Inflammatory macrophage treated with lipopolysaccharide for 1 hour (primary cell): ENCODE measurements at places on chromosomes 2 and 18.
A peak's percentile ranks its signal among the peaks of the same experiment; 100 is the strongest.

DNA sequence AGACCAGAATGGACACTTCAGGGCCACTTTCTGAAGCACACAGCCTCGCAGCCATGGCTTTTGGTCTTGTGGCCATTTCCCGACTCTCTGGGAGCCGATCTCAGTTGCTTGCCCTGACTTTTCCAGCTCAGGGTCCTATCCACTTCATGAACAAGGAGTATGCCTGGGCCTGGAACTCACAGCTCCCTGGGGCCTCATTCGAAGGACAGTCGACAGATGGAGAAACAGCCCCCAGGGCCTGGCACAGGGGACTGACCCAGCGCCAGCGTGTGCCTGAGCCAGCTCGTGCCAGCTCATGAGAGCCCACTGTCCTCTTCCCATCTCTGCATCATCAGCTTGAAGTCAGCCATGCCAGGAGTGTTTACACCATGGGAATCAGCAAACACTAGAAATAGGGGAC is 134.6 kb upstream of the GPC1 start:
- no peak for DNase-seq

GRCh38 chr2:204750389-204750788 is 205.1 kb downstream of the PARD3B start:
- DNase-seq: no peak

GRCh38 chr18:3710712-3711301 is 260.8 kb downstream of the TGIF1 start:
- peak; percentile 76 for DNase-seq

DNA sequence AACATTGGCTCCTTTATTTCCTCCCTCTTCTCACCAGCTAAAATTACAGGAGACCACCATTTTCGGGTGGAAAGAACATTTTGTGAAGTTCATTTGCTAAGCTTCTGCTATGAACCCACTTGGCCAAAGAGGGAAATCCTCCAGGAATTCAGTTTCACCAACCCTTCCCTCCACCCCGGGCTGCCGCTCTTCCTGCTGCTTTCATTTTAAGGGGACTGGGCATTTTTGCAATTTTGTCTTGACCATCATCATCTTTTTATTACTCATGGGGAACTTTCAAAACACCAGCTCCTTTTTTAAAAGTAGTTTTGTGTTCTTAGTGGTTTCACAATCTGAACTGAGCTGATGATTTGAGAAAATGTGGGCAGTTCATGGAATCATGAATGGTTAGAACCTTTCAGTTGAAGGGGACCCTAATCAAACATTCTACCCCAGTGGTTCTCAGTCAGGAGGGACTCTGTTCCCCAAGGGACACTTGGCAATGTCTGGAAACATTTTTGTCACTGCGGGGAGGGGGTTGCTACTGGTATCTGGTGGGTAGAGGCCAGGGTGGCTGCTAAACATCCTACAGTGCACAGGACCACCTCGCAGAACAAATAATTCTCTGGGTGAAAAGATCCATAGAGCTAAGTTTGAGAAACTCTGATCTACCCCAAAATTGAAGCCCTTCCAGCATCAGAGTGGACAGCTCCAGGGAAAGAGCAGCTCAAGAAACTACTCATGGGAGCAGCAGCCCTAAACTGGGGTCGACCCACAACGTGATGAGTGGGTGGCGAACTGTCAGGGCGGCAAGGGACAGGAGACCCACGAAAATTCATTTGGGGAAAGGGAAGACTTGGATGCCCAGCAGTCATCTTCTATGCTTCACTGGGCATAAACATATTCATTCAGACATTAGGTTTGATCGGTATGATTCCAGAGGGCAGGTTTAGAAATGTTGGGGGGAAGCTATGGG is 92.9 kb downstream of the ACKR3 start:
- DNase-seq: peak; percentile 38

GRCh38 chr18:13513021-13513420 is 213.3 kb downstream of the FAM210A start:
- DNase-seq: no peak

GRCh38 chr18:49411928-49412327 is 48.5 kb downstream of the DYM start:
- no peak for DNase-seq

GRCh38 chr2:207887500-207887899 is 117.8 kb upstream of the FZD5 start:
- no peak for DNase-seq

- no peak for DNase-seq
Observed at GRCh38 chr2:68918497-68918896, 34.2 kb downstream of the GKN2 start.

DNA sequence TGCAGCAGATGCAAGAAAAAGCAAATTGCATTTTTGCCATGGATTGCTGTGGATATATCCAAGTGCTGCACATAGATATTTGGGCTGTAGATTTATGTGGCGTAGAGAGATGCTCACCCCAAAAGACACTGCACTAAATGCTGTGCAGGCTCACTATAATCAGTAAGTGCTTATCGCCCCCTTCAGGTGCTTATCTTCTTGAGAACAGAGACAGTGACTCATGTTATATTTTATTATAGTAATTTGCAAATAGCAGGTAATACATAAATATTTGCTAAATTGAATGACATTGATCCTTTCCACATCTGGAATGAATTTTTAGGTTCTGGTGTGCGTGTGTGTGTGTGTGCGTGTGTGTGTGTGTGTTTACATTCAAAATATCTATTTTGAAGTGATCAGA is 36.8 kb upstream of the PLEKHM3 start:
- DNase-seq: peak; percentile 43

DNA sequence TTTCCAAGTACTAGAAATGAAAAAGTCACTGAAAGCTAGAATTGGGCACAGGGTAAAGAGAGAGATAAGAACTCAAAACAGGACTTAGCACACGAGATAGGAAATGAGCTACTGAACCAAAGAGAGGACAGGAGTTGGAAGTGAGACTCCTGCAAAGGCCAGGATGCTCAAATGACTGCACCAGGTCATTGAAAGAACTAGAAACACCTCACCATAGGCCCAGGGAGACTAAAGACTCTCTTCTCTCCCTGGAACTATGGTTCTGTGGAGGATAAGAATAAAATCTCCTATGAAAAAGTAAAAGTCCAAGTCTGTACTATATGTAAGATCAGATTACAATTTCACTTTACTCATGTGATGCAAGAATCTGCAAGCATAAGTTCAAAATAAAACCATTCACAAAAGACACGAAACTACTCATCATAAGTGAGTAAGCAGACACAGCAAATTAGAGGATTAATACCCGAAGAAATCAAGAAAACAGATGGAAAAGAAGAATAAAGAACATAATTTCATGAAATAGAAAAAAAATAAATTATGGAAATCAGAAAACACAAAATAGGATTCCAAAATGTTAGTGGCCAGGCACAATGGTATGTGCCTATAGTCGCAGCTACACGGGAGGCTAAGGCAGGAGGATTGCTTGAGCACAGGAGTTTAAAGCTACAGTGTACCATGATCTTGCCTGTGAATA is 6.5 kb downstream of the NBAS start:
- DNase-seq: no peak

DNA sequence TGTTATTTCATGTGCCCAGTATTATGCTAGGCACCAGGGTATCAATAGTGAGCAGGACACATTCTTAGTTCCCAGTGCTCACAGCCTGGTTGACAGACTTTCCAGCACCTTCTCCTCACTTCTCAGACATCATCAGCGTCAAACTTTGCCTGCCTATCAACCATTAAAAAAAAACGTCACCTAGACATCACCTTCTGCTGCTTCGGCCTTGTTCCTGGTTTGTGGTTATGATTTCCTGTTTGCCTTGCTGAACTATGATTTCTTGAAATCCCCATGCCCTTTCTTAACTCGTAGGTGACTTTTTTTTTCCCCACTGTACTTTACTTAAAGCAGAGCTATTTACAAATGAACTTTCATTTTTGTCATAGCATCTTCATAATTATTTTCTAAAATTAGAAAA is 60.4 kb upstream of the NABP1 start:
- DNase-seq: peak; percentile 49

- DNase-seq: no peak
Observed at GRCh38 chr2:24509425-24509824, 18.4 kb downstream of the NCOA1 start.

DNA sequence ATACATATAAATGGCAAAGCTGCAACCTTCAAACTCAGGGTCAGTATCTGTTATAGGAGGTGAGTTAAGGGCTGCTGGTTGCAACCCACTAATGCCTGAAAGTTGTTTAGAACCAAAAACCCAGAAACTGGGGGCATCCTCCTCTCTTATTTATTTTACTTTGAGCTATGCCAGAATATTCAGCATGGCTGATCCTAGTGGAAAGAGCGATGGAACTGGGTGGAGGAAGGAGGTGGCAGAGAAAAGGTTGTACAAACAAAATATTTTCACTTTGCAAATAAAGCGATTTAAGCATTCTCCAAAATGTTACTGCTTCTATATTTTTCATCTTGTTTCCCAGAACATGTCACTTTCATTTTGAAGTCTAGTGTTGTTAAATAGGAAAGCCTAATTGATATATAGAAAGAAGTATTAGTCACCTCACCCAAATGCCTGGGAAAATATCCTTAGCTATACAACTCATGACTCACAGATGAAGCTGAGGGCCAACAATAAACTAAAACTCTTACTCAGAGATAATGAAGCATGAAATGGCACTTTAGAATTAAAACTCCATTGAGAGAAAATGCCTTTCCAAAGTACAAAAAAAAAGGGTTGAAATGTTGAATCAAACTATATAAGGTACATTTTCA is 251.4 kb upstream of the UBE2E3 start:
- no peak for DNase-seq

DNA sequence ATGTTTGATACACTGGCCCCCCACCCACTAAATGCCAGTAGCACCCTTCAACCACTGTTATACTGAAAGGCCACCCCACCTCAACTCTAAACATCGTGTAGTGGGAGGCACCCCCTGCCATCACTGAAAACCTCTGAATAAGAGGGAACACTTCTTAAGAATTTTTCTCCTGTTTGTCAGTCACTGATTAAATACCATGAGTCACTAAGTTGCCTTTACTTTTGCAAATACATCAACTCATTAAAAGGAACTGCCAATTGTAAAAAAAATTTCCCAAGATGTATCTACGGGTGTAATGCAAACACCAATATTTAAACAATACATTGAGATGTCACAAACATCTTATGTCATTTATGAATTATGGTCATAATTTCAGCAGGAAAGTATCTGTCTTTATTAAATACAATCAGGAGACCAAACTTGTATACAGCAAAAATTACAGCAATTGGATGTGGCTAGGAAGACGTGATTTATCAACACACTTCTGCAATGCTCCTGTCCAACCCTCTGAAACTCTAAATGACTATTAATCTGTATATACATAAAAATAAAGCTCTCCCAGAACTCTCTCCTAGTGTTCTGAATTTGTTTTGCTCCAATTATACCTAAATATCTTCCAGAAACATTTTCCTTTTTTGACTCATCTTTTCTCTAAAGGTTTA is 144.1 kb upstream of the STK17B start:
- DNase-seq: no peak

DNA sequence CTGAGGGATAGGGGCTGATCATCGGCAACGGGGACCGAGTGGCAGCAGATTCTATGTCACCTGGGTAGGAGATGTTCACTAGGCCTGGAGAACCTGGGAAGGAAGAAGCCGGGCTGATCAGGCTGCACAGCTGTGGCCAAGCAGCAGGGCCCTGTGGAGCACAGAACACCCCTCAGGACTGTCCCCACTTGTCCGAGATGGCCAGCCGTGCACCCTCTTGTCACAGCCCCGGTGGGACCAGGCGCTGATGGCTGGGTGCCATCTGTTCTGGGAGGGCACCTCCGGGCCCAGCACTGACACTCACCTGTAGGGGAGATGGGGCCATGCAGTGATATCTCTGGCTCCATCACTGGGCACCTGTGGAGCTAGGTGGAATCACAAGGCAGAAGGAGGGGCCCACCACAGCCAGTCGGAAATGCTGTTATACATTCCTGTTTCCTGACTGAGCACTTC is 217.9 kb upstream of the RAB6C start:
- no peak for DNase-seq

DNA sequence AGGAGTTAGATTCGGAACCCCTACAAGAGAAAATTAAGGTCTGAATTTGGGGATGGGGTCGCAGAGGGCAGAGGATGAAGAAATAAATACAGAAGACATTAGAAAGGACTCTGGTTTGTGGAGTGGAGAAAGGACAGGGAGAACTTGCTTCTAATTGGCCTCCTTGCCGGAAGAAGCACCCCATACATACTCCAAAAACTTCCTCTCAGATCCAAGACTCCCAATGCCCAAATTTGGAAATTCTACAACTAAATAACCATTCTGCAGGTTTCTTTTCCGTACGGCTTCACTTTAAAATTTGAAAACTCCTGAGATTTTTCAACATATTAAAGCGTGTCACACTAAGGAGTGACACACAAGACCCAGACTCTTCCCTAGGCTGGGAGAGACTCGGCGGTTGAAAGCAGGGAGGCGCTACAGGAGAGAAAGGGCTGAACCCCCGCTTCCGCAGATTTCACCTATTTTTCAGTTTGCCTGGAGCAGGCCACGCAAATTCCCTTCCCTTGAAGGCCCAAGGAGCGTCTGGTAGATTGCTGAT is 478 bp downstream of the CLHC1 start:
- DNase-seq: peak; percentile 13

- no peak for DNase-seq
Observed at GRCh38 chr18:76564655-76565237, 69.7 kb upstream of the ZNF516 start.

DNA sequence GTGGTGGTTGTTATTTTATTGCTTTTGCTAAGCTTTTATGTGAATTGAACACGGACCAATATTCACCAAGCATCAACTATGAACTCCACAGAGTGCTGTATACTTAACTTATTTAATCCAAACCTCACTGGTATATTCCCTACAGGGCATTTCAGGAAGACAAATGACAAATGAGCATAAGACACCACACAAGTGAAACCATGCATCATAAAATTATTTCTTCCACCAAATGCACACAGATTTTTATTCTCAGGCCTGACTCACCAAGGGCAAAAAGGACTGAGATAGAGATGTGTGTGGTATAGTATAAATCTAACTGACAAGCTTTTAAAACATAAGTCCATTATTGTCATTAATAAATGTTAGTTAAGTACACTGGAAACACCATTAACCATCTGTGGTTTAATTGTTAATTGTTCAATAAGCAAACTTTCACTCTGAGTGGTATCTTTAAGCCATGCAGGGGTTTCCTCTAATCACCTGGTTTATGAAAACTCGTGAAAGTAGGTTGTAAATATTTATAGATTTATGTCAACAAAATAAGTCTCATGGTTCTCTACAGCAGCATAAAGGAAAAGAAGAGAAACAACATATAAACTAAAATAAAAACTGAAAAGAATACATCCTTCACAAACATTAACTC is 77.6 kb upstream of the CRIM1 start:
- DNase-seq: no peak

DNA sequence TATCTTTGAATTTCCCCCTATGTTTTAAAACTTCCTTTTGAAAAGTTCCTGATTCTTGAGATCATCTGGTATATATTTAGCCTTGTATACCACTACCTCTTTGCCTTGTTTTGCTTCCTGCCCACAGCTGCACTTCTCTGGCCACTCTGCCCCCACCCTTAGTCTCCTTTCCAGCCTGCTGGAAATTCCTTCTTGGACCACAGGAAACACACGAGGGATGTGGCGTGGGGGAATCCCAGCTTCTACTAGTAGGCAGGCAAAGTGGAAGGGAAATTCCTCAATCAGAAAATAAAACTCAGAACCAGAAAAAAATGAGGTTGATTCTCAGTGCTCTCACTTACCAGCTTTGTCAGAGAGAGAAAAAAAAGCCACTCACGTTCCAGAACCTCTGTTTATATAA is 13.4 kb downstream of the IL18RAP start:
- DNase-seq: peak; percentile 64

GRCh38 chr2:168155046-168155445 is 92.3 kb downstream of the STK39 start:
- DNase-seq: no peak

- no peak for DNase-seq
Observed at GRCh38 chr2:44838116-44838790, 103.2 kb upstream of the SIX3 start.

- no peak for DNase-seq
Observed at GRCh38 chr18:69717586-69717985, 230.1 kb downstream of the CD226 start.
